ENCODE measurements at places on chromosomes 16 and 17. TPM values are rescaled to one million over a fixed set of nuclear protein-coding genes. Genes with fewer than 3 reads are reported as not detected.

CTDNEP1 gene
- 164 TPM for total RNA-seq

SOX15 gene
- total RNA-seq = not detected

CHD9 gene
- 15.0 TPM for total RNA-seq

ADAM11 gene
- 0.33 TPM for total RNA-seq

SCRN2 gene
- 21.0 TPM for total RNA-seq

FNDC8 gene
- total RNA-seq = not detected

ZKSCAN2 gene
- 4.6 TPM for total RNA-seq

MYO19 gene
- total RNA-seq = 112 TPM

SLC12A3 gene
- not detected for total RNA-seq

SMTNL2 gene
- not detected for total RNA-seq

SOCS1 gene
- 146 TPM for total RNA-seq

XAF1 gene
- 27.4 TPM for total RNA-seq

MYH2 gene
- not detected for total RNA-seq

PRSS27 gene
- total RNA-seq = 1.6 TPM

TMIGD1 gene
- not detected for total RNA-seq

TAOK1 gene
- 34.3 TPM for total RNA-seq

G6PC1 gene
- total RNA-seq = not detected

TP53TG3D gene
- not detected for total RNA-seq

ABCA9 gene
- total RNA-seq = not detected

DBF4B gene
- 25.9 TPM for total RNA-seq

APOH gene
- total RNA-seq = not detected

MLST8 gene
- total RNA-seq = 50.4 TPM

SNAI3 gene
- 5.5 TPM for total RNA-seq

CHST5 gene
- 0.34 TPM for total RNA-seq

MVD gene
- total RNA-seq = 111 TPM

ASPA gene
- not detected for total RNA-seq

HEATR9 gene
- 0.27 TPM for total RNA-seq

CES5A gene
- not detected for total RNA-seq

SPNS3 gene
- 6.7 TPM for total RNA-seq

TTYH2 gene
- total RNA-seq = 7.9 TPM

ABCA6 gene
- total RNA-seq = not detected

ATP2A3 gene
- 108 TPM for total RNA-seq
